Daoy (cell line): ENCODE measurements at places on chromosomes 1 and 21. TPM values are rescaled to one million over a fixed set of nuclear protein-coding genes. Genes with fewer than 3 reads are reported as not detected.

S100A16 gene
- 131 and 135 TPM in 2 replicates for total RNA-seq

NPPB gene
- total RNA-seq: 38.6 and 78.9 TPM in 2 replicates

DHRS3 gene
- 45.8 and 49.4 TPM in 2 replicates for total RNA-seq

BEST4 gene
- total RNA-seq: not detected in 2 replicates

AIRE gene
- total RNA-seq: not detected in 2 replicates

DFFA gene
- 38.5 and 43.9 TPM in 2 replicates for total RNA-seq
